ENCODE measurements at places on chromosomes 3 and 15. TPM values are rescaled to one million over a fixed set of nuclear protein-coding genes. Genes with fewer than 3 reads are reported as not detected.

Gene CHL1
- total RNA-seq, result 36.4 TPM

Gene CD80
- total RNA-seq, result 1.3 TPM

Gene DUOXA1
- total RNA-seq, result 1.8 TPM

Gene IGSF10
- total RNA-seq, result 4.5 TPM

DNA sequence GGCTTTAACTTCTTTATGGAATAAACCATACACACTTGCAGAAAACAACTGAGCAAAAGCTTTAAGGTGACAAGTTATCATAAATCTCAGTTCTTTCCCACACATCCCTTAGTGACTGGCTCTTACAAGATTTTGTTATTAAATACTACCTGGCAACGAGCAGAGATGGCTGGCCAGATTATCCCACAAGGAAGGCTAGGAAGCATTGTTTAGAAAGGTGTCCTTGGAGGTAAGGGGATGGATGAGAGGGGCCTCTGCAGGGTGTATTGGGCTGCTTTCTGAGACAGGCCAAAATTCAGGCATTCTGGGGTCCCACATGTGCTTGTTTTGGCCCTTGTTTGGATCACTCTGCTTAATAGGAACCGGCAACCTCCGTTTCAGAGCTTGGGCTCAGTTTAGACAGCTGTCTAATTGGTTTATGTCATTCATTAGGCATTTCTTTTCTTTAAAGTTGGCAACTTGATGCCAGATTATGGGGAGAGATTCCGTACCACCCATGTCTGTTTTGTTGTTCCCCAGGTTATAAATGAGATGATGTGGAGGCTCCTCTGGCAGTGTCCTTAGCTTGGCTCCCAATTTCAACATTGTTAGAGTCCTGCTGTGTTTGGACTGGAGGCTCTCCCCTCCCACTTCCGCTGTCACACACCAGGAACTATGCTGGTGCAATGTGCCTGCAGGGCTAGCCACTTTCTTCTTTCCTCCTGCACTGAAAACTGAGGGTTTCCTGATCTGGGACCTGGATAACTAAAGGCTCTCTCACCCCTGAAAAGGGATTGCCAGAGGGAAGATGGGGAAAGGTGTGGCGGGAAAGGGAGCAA, 121.1 kb downstream of the TPRG1 start:
- no peak for DNase-seq

GRCh38 chr15:82851306-82851850, 42.0 kb downstream of the WHAMM start:
- DNase-seq, result no peak

- DNase-seq, result no peak
These were observed 42.3 kb downstream of the MITF start for GRCh38 chr3:69781593-69781992.

GRCh38 chr3:12132881-12133280, 25.8 kb downstream of the TIMP4 start:
- no peak for DNase-seq

DNA sequence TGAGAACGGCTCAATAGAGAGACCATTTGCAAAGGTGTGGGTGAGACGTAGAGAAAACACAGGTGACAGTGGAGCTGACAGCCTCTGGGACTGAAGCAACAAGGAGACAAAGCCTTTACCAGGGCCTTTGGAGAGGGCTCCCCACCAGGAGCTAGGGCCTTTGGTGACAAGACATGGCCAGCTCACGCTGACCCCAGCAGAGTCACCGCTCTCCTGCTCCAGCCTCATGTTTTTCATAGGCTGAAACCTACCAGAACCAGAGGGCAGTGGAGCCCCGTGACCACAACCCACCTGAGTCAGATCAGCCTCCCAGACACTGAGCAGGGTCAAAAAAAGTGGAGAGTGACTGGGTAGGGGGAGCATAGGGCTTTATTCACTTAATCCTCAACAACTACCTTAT, 214.7 kb downstream of the SHQ1 start:
- no peak for DNase-seq

DNA sequence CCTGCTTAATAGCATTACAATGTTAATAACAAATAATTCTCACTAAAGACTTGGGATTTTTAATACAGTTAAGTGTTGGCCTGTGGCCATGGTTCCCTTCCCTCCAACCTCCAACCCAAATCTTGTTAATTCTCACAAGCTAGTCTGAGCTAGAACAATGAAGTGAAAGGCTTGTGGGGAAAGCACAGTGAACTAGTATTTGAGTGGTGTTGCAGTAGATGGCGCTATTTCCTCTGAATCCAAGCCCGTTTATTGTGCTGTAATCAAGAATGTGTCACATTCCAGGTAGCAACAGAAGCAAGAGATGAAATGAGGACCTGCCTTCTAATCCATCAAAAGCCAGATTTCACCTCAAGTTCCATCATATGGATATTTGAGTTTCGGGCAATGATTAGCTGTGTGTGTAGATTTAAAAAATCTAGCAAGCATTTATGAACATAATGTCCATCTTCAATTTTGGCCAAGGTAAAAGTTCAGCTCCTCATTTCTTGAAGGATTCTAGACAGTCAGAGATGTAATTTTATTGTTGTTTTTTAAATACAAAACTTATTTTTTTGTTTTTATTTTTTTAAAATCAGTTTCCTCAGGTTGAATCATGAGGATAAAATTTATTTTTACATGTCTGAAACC, 160.7 kb downstream of the SQOR start:
- no peak for DNase-seq

- DNase-seq, result no peak
These were observed 50.8 kb upstream of the XRN1 start for GRCh38 chr3:142498397-142499180.

DNA sequence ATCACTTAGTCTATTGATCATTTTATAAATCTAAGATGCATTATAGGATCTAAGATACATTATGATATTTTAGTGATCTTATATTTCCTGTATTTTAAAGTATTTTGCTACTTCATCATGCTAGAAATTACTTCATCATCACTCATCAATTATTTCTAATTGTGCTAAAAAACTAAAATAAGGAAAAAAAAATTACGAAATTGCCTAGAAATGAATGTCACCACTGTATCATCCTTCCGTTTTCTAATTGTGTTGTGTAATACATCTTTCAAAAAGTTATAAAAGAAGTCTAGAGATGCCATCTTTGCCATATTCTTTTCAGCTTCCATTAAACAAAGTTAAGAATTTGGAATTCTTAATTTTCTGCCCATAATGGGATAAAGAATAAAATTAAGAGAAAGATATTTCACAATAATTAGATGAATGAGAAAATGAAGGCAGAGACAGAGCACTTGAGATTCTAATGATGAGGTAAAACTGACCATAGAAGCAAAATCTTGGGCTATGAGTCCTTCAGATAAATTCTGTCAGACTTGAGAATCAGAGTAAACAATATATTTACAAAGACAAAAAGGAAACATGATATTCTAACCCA, 48.8 kb downstream of the ALDH1A2 start:
- DNase-seq, result no peak

DNA sequence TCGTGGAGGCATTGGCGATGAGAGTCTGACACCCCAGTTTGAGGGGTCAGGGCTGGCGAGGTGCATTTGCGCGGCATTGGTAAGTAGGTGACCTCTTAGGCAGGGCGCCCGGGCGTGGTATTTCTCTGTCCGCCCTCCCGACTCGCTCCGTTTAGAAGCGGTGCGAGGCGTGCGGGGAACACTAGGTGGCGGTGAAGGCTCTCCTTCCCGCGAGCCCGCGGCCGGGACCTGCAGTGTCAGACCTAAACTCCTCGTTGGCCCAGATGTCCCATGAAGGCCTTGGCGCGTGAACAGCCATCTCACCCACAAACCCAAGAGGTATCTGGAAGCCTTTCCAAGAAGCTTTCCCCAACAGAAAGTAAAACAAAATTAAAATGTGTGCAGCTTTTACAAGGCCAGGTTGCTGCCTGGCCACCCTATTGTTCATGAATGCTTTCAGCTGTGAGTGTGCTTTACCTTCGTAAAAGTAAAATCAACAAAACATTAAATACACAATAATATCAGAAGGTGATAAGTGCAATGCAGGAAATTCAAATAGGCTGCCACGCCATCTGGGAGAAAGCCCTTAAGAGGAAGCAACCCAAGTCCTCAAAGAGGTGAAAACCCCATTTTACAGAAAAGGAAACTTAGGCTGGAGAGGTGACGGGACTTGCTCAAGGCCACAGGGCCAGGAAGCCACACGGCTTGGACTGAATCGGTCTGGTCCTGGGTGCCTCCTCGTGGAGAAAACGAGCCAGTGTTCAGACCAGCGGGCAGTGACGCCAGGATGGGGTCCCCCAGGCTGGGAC, 120.3 kb downstream of the ETFA start:
- no peak for DNase-seq

DNA sequence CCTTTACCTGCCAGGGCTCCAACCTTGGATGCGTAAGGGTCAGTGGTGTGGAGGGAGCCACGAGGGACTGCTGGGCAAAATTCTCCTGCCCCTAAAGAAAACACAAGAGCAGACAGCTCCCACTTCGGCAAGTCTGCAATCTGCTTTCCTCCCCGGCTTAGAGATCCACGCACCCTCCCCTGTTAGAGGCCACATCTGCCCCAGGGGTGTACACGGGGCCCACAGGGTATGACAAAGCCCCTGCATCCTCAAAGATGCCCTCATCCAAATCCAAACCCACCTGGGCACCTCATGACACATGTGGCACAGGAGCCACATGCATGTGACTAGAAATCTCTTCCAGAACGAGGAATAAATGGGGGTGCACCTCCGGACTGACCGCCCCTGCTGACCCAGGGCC, 25.5 kb downstream of the ZXDC start:
- DNase-seq, result no peak

GRCh38 chr3:190860521-190860920, 2.0 kb downstream of the GMNC start:
- no peak for DNase-seq

Data from mesenteric fat pad (tissue), 1 donor.